ENCODE measurements at places on chromosomes 12 and 14. TPM values are rescaled to one million over a fixed set of nuclear protein-coding genes. Genes with fewer than 3 reads are reported as not detected.

TCL1A gene
- not detected for polyA plus RNA-seq

- DNase-seq: peak; percentile 18
These were observed 25.1 kb upstream of the BATF start for GRCh38 chr14:75497191-75497590.

DNA sequence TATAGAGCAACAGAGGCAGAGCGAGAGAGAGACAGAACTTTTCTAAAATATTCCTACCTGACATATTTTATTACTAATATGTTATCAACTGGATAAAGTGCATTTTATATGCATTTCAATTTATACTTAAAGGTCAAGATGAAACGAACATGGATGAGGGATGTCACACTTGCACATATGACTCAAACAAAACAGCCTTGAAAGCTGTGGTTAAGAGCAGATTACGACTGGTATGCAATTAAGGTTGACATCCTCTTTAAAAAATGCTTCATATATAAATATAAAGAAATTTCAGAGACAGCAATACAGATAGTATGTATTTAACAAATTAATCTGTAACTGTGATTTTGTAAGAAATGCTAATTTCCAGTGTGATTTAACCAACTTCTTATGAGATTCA lies 52.5 kb downstream of the LMO3 start:
- no peak for DNase-seq

RD3L gene
- polyA plus RNA-seq: not detected

DNA sequence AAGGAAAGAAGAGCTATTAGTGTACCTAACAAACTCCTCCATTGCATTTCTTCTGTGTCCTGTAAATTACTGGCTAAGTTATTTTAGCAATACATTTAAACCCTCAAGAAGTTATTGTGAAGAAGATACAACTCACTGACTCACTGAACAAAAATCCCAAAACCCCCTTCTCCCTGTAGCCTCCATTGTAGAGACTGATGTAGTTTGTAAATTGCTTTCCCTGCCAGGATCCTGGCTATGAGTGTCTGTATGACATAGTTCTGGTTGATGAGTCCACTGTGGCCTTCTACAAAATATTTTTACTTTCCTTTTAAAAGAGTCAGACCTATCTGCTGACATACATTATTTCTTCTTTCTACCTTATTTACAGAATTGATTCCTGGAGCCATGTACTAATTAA lies 155.6 kb downstream of the SLC6A15 start:
- DNase-seq: no peak

ISCA2 gene
- 50.4 TPM for polyA plus RNA-seq

MLF2 gene
- polyA plus RNA-seq: 181 TPM

DNA sequence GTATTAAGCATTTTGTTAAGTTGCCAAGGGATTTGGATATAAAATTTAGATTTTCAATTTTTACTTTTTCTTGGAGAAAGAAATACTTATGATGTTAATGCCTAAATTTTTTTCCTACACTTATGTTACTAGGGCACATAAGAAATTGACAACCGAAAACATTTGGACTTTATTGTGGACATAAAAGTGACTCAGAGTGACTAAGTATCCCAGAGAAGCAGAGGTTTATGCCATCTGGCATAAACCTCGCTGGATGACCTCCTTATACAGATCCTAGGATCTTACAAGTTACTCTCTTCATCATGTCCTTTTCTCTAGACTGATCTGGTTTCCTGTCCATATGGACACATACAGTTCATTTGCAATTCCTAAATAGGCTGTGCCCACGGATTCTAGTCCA lies 89.8 kb downstream of the RERG start:
- DNase-seq: no peak

GRCh38 chr12:52278575-52279421 lies 4.4 kb downstream of the KRT86 start:
- DNase-seq: peak; percentile 70

- DNase-seq: peak; percentile 46
These were observed 210.4 kb downstream of the CHST11 start for GRCh38 chr12:104667139-104667538.

GRIP1 gene
- 0.54 TPM for polyA plus RNA-seq

DNA sequence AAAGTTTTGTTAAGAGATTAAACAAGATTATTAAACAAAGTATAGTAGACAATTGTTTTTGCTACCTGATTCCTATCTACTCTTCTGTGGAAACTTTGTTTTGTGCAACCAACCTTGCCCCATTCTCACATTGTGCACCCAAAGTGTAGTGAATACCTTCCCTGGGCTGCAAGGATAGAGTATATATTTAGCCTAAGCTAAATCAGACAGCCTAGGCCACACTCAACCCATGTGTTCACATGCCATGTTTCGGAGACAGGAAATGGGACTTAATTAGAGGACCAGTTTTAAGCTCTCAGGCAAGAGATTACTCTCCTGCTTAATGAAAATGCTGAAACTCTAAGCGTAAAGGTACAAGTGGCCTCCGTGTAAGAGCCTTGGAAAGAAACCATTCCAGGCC lies 734.9 kb upstream of the USP15 start:
- no peak for DNase-seq

LRRC43 gene
- polyA plus RNA-seq: 1.1 TPM

HVCN1 gene
- 5.7 TPM for polyA plus RNA-seq

DNA sequence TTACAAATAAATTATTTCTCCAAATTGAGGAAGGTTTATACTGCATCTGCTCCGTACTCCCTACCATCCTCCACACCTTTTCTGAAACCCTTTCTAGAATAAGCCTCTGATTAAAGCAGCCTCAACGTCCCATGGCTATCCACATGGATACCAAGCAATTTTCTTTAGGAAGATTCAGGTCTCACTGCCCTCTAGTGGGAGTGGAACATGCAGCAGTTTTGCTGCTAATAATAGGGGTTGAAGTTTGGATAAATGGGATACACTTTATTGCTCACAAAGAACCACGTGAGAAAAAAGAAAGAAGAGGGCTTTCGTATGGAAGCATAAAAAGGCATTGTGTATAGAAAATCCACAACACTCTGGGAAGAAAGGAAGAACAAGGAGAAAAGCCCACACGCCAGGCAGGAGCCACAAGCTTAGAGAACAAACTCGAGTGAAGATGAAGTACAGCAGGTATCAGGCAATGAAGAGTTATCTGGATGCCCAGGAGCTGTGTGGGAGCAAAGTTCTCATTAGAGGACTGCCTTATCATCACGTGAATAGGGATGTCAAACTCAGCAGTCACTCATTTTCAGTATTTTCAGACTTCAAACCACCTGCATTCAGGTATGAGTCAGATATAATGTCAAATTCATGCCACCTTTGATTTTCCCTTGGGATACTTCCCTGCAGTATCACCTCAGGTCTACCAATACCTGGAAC lies 45.8 kb downstream of the CCER1 start:
- DNase-seq: peak; percentile 29

DNA sequence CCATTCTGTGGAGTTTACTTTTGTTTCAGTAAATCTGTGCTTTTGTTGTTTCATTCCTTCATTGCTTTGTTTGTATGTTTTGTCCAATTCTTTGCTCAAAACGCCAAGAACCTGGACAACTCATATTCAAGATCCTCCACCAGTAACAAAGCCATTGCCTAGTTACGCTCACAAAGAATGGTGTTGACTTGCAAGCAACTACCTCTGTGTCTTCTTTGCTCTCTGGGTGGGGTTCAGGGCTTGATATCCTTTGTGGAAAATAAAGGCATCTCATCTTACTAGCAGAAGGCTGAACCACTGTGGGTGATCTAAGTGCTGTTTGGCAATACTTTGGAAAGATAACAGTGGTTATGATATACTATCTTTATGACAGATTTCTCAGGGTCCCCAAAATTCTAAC lies 233.4 kb upstream of the ABCD2 start:
- no peak for DNase-seq

GRCh38 chr14:93976477-93977057 lies at the start of gene ASB2:
Gene ASB2, minus strand, starts transcription at chr14:93976570. Its CDS starts 12,031 bp downstream, at chr14:93964539.
- DNase-seq: no peak

- no peak for DNase-seq
These were observed 4.8 kb upstream of the AMN start for GRCh38 chr14:102917469-102918211.

LHX5 gene
- polyA plus RNA-seq: not detected

DNA sequence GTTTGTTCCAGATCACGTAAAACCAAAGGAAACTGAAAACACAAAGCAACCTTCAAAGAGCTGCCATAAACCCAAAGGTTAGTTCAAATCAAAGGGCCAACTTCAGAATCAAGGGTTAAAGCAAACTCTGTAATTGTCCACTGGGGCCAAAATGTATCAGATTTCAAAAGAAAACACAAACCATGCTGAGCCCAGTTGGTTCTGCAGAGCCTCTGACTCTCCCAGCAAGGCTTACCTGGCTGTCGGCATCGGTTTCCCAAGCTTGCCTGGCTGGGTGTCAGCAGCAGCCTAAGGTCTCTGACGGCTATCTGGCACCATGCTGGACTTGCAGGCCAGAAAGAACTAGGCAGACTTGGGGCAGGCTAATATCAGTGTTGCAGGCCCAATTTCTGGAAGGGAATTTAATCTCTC lies 125.3 kb downstream of the DAD1 start:
- DNase-seq: no peak

- no peak for DNase-seq
These were observed 88.1 kb downstream of the TMEM30B start for GRCh38 chr14:61192989-61193388.

DNA sequence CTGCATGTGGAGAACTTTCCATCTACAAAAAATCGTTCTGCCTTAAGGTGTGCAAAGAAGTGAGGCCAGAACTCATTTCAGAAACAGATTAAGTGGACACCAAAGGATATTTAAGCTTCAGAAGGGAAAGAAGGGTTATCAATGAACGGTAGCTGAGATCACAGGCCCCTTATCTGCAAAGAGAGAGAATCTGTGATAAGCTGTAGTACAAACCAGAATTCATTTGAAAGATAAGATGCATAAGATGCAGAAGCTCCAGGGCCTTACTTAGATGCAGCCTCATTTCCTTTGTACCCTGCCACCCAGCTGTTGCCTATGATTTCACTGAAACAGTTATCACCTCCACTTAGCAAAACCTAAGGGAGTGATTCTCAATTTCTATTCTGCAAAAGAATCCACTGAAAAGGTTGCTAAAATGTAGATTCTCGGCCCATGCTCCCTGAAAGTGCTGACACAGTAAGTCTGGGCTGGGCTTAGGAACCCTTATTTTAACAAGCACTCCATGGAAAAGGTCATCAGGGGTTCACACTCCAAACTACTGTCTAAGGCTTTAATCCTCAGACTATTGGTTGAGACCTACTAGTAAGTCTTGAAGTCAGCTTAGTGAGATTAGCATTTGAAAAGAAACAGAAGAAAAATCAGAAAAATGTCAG lies 64.8 kb downstream of the HELB start:
- DNase-seq: no peak

GRCh38 chr12:53201639-53202038 lies 5.4 kb downstream of the ITGB7 start:
- no peak for DNase-seq

DLK1 gene
- polyA plus RNA-seq: 972 TPM

DNA sequence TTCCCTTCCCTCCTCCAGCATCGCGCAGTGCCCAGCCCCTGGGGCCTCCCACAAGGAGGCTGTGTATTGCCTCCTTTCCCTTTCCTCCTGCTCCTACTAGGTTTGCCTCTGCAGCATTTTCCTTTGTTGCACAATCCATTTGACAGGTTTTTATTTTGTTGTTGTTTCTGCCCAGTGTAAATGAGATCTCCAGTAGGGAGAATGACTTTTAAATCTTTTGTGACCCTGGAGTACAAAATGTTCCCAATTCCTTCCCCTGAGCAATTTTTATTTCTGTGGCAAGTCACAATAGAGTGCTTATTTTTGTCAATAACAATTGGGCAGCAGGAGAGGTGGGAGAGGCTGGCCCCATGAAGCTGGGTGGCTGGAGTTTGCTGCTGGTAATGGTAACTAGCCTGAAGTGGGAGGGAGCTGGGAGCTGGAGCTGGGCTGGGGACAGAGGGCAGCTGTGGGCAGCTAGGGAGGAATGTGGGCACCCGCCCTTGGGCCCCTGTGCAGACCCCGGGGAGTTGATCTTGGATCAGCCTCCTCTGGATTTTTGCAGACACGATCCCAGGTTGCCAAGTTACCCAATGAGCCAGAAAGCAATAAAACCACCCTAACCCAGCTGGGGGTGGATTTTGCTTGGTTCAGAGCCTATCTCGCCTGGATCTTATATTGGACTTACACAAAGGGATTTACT lies 160.1 kb downstream of the KTN1 start:
- DNase-seq: no peak

RHOJ gene
- 8.5 TPM for polyA plus RNA-seq

GLT1D1 gene
- 0.07 TPM for polyA plus RNA-seq

- DNase-seq: no peak
These were observed 33.9 kb downstream of the TMEM19 start for GRCh38 chr12:71719647-71720370.

KRT82 gene
- polyA plus RNA-seq: not detected

DUSP6 gene
- 21.0 TPM for polyA plus RNA-seq

DNA sequence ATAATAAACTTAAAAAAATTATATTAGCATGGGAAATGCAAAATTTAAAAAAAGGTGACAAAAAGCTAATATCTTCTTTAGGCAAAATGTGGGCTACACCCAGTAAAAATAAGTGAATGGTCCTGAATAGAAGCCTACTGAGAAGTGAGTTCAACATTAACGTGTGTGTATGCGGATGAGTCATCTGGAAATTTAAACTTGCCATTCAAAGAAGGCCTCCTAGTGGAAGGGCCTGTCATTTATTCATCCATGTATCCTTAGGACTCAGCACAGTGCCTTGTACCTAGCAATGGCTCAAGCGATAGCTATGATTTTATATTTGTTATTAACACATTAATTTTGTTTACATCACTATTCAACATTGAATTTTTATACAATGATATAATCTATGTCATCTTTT lies 226.2 kb downstream of the NUBPL start:
- DNase-seq: no peak

- DNase-seq: no peak
These were observed 20.1 kb upstream of the EIF2B2 start for GRCh38 chr14:74982661-74983060.

- DNase-seq: no peak
These were observed 30.7 kb downstream of the SSPN start for GRCh38 chr12:26226122-26226521.

DNA sequence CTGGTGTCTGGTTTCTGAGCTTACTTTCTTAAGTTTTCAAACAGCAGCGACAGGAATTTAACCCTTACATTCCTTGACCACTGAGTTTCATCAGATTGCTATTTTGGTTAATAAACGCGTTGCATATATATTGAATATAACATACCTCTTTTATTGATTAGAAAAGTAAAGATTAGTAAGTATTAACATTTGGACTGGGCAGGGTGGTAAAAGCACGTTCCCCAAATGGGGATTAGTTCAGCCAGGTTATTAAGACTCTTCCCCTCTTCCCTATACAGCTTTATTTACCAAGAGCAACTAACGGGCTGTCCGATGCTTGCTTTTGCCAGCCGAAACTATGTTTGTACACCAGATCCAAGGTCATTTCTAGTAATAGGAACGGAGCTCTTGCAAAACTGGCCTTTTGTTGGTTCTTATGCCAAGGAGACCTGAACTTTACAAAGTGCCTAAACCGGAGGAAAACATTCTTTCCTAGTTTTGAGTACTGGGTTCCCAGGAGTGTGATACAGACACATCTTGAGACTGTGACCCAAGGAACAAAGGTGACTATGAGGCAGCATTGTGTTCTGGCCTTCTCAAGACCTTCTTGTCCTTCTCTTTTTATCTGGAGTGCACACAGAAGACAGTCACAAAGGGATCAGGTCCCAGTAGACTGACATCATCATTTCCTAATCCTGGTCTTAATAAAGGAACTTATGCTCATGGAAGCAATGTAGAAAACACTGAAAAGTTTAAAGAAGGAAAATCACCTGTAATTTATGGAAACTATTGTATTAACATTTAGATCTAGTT lies 2.6 kb downstream of the GLRX5 start:
- DNase-seq: peak; percentile 65

GRCh38 chr14:61884711-61885110 lies 122.5 kb downstream of the SNAPC1 start:
- no peak for DNase-seq

CLEC1B gene
- polyA plus RNA-seq: 1.3 TPM
